ENCODE measurements at places on chromosomes 13 and 19. TPM values are rescaled to one million over a fixed set of nuclear protein-coding genes. Genes with fewer than 3 reads are reported as not detected.

Gene LILRB1
- not detected for total RNA-seq

DNA sequence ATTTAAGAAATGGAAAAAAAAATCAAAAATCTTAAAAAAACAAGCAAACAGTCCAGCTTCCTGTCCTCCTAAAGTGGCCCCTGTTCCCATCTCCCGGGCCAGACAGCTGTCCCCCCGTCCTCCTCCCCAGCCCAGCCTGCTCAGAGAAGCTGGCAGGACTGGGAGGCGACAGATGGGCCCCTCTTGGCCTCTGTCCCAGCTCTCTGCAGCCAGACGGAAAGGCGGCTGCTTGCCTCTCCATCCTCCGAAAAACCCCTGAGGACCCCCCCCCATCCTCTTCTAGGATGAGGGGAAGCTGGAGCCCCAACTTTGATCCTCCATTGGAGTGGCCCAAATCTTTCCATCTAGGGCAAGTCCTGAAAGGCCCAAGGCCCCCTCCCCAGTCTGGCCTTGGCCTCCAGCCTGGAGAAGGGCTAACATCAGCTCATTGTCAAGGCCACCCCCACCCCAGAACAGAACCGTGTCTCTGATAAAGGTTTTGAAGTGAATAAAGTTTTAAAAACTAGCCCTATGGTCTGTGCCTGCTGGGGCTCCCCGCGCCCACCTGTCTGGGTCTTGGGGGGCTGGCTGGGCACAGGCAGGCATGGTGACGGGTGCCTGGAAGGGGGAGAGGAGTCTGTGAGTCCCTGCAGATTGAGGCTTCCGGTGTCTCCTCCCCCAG, 3.8 kb downstream of the GADD45GIP1 start:
- DNase-seq, result no peak

DNA sequence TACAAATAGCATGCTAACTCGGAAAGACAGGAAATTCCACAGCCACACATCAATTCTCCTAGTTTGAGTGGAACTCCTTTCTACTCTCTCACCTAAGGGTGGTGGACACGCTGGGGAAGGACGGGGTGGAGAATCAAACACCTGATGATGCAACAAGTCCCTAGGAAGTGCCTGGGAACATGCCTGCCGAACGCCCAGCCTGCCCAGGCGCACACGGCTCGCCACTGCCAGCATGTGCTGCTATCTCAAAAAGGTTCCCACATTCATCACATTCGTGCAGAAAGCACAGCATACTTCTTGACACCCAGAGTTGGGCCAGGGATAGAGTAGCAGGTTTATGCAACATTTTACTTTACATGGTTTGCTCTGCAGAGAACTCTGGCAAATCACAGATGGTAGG, 164.6 kb downstream of the ABCC4 start:
- DNase-seq, result no peak

GRCh38 chr13:77728265-77729125, 31.0 kb downstream of the SLAIN1 start:
- no peak for DNase-seq

DNA sequence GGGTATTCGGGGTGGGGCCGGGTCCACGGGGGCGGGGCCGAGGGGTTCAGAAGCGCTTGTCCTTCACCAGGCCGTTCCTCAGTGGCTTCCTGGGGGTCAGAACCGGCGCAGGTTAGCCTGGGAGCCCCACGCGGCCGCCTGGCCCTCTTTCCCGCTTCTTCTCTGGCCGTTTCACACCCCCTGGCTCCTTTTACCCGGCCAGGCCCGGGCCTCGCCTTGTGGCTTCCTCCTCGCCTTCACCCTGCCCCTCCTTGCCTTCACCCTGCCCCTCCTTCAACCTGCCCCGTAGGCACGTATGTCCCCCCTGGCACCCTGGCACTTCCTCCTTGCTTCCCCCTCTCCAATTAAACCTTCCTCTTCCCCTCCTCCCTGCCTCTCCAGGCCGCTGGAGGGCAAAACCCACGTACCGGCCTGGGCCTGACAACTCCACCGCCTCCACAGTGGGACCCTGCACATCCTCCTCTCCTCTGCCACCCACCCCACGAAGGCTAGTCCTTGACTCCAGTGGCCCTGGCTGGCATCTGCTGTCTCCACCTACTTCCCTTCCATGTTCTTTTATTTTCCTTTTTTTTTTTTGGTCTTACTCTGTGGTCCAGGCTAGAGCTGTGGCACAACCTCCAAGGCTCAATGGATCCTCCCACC, 25.3 kb downstream of the CERS1 start:
- DNase-seq, result no peak

DNA sequence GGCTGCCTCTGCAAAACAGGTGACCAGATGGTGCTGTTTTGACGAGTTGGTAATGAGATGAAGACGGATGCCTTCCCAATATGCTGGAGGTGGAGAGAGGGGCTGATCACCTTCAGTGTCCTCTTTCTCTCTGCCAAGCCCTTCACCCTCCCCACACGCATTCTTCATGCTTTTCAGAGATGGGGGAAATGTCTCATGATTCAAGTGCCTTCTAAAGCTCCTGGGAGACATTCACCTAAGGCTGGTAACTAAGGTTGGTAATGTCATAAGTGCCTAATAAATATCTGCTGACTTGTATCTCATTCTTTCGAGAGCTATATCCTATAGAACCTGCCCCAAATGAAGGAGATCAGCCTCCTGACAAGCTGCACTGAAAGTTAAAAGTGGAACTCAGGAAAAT, 86.2 kb upstream of the MBNL2 start:
- no peak for DNase-seq

Gene ZNF552
- total RNA-seq, result 16.6 TPM

Gene SULT2A1
- 253 TPM for total RNA-seq

DNA sequence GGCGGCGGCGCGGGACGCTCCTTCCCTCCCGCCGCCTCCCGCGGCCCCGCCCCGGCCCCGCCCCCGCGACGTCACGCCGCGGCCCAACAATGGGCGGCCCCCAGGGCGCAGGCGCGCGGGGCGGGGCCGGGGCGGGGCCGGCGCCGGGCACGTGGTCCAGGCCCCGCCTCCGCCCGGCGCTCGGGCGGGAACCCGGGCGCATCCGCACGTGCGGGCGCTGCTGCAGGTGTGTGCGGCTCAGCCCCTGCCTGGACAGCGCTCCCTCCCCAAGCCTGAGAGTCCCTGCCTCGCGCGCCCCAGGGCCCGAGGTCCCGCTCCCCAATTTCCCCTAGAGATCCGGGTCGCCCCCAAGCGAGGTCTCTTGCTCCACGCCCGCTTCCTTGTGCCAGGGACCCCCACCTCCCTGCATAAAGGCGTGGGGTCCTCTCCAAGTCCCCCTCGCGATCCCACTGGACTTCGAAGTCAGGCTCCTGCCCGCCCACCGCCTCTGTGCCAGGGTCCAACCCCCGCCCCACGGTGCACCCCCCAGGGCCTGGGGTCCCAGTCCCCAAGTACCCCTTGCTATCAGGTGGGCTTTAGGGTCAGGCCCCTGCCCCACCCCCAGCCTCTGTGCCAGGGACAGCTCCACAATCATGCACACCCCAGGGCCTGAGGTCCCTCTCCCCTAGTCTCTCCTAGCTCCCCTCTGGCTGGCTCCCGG, at the start of gene MEX3D:
MEX3D (minus strand) TSS at position 6 of the 700 bp plus-strand sequence. CDS start 267 bp downstream, outside the sequence.
- DNase-seq, result peak; percentile 34

GRCh38 chr19:2949939-2950285, 5.1 kb upstream of the ZNF77 start:
- peak; percentile 62 for DNase-seq

DNA sequence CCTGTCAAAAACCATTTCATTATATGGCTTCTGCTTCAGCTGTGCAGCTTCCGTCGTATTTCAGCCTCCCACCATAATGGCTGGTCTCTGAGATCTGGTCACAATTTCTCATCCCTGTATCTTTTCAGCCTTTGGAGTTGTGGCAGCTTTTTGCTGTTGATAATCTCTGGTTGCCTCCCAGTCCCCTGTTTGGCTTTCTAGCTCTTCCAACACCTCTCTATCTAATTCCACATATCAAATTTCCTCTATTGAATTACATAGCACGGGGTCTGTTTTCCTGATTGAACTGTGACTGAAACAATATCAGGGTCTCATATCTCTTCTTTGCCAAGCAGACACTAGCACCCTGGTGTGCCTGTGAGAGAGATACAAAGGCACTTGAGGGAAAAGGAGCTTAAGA, 222.1 kb upstream of the OBI1 start:
- DNase-seq, result no peak

- no peak for DNase-seq
These were observed 647.1 kb upstream of the SLITRK6 start for GRCh38 chr13:86446311-86446710.

Data from HepG2 (cell line).